ENCODE measurements at places on chromosomes 3 and 15.

GRCh38 chr15:46452297-46452820 is 817.5 kb downstream of the SQOR start:
- DNase-seq = no peak

DNA sequence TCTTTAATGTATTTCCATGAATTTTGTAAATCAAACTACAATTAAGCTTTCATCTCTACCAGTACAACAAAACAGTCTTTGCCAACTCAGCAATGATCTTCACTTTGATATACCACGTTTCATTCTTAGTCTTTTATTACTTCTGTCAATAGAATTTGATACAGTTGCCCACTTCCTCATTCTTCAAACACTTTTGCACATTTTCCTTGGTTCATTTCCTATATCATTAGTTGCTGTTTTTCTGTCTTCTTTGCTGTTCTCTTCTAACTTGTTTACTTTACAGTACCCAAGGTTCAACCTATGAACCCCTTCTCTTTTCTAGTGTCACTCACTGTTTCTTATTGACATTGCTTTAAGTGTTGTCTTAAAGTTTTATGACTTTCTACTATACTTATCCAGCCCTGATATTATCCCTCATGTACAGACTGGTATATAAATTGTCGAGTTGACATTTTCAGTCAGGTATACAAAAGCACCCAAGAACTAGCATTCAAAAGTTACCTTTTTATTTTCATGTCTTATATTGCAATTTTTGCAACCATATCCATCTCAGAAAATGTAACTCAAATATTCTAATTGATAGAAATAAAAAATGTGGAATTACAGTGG is 903.1 kb downstream of the NSUN3 start:
- no peak for DNase-seq

- no peak for DNase-seq
Measured at GRCh38 chr15:84599906-84600305, 903 bp upstream of the ZSCAN2 start.

- no peak for DNase-seq
Measured at GRCh38 chr3:50427217-50427616, 67.9 kb upstream of the TMEM115 start.

GRCh38 chr15:64896371-64897069 is 15.2 kb upstream of the ANKDD1A start:
- no peak for DNase-seq

- no peak for DNase-seq
Measured at GRCh38 chr3:33704891-33705290, 13.2 kb downstream of the CLASP2 start.

DNA sequence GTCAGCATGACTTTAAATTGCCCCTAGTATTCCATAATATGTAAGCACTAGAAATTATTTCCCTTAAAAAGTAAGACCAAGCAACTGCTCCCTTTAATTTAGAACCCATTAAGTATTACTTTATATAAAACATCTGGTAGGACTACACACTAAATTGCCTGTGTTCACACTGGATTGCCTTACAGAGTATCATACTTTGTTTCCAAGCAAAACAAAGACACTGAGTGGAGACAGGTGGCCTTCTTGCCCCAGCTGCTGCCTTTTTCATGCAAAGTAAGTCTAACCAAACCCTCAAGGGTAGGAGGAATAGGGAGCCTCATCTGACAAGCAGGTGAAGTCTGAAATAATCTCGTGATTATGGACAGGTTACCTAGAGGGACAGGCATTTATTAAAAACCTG is 87.3 kb downstream of the PEX5L start:
- no peak for DNase-seq

- peak; percentile 84 for DNase-seq
Measured at GRCh38 chr15:48330855-48331795, at the start of gene DUT. TSS of gene DUT (plus strand) at chr15:48331429. CDS start at chr15:48331516, 87 bp downstream.

GRCh38 chr3:12807601-12808359 is 11.3 kb downstream of the CAND2 start:
- no peak for DNase-seq

GRCh38 chr3:118550122-118550521 is 484.5 kb downstream of the IGSF11 start:
- no peak for DNase-seq

GRCh38 chr3:12004741-12005513 is 739 bp downstream of the SYN2 start:
- DNase-seq = no peak

DNA sequence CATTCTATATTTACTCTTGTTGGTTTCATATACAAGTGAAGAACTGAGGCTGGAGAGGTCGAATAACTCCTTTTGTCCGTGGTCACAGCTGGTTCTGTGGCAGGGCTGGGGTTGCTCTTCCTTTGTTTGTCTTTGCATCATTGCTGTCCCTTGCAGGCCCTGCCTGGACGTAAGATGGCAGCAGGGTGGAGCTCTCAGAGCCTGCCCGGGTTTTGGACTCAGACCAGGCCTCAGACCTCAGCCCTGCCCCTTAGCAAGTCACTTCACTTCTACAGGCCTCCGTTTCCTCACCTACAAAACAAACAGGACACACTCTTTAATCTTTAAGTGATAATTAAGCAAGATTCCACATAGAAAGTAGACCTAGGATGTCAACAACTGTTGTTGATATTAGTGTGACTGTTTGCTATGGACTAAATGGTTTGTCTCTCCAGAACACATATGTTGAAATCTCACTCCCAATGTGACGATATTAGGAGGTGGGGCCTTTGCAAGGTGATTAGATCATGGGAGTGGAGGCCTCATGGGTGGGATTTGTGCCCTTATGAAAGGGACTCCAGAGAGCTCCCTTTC is 65.6 kb upstream of the PLXNA1 start:
- no peak for DNase-seq

DNA sequence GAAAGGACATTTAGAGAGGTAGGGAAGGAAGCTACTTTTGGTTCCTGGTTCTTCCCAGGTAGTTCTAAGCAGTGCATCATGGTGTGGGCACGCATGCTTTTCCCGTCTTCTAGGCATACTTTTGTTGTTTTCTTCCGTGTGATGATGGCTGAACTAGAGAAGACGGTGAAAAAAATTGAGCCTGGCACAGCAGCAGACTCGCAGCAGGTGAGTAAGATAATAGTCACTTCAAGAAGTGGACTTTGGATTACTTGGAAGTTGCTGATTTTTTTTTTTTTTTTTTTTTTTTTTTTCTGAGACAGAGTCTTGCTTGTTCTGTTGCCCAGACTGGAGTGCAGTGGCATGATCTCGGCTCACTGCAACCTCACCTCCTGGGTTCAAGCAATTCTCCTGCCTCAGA is 17.9 kb downstream of the FANCD2OS start:
- no peak for DNase-seq

DNA sequence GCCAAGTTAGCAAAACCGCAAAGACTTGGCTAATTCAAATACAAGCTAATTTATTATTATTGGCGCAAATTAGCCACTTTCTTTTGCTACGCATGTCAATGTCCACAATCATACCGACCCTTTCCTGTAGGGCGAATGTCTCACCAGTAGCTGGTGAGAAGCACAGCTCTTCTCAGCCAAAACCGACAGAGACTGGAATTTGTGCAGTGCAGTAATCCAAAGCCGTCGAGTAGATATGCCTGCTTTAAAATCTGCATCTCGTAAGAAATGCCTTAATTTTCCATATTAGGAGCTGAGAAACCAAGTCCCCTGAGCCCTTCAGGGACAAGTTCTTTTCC is 614 bp upstream of the MINDY2 start:
- DNase-seq = peak; percentile 15

- no peak for DNase-seq
Measured at GRCh38 chr3:176469694-176470205, 727.5 kb downstream of the TBL1XR1 start.

DNA sequence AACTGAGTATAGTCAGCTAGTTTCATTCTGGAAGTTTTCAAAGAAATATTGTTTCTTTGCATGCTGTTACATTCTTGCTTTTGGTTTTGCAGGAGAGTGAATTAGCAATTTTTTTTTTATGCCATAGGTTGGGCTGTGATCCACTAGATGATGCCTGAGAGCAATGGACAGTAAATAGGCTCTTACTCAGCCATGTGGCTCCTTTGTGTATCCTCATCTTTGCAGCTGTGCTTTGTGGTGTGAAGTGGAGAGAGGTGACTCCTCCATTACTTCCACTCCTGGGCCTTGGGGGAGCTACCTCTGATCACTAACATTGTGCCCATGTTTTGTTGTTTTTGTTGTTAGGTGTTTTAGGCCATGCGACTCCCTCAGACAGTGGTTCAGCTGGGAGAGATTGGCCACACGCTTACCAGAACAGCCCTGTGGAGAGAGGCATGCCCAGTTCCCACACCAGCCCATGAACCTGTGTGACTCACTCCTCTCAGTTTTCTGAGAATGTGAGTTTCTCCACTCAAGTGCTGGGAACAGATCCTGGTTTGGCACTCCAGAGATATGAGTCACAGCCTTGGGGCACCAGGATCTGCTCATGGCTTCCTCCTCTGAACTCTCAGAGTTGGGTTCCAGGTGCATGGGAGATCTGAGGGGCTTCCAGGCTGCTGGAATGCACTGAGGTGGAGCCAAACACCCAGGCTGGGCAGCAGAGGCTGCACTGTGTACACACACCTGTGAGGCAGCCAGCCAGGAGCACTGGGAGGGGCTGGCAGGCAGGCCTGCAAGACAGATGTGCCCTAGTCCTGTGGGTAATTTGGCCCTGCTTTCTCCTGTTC is 785.3 kb downstream of the ROBO2 start:
- no peak for DNase-seq

DNA sequence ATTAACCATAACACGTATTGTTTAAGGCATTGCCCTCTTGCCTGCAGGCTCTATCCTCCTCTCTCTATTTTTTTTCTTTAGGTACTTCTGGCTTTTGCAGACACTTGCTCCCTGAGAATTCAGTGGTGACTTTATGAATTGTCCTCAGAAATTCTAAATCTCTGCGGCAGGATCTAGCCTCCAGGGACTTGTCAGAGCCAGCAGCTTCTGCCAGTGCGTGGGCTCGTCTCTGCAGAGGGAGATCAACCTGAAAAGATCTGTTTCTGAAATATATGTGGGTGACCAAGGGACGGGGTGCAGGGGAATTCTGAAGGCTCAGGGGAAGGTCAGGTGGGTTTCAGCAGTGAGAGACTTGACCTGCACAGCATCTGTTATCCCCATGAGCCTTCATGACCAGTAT is 326.1 kb upstream of the LRRFIP2 start:
- no peak for DNase-seq

- no peak for DNase-seq
Measured at GRCh38 chr3:101252945-101253344, 67.4 kb downstream of the IMPG2 start.

DNA sequence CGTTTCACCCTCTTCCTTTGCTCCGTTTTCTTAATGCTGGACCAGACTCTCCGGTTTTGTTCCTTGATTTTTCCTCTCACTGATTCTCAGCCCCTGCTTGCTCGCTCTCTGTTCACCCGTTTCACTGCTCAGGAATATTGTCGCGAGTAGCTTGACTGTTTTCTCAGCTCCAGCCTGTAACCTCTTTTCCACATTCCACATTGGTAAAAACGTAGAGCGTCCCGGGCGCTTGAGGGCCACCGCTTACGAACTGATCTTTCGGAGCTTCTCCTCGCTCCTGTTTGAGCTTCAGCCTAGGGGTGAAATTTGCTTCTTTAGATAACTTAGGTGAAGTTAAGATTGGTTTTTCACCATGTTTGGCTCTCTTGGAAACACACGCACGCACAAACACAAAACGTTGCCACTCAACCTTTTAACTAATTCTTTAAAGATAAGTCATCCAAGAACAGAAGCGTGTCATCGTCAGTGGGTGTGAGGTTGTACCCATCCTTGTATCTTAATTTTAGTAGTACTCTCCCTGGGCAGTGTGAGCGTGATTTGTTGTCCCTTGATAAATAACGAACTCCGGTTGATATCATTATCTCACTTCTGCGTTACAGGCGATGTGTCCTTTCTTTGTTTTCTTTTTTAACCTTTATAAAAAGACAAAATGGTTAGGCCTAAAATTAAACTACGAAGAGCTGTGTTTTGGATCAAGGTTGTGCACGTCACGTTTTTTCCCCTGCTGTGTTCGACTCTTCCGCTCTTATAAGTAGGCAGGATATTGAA is 1.0 kb downstream of the PAK2 start:
- DNase-seq = peak; percentile 37

GRCh38 chr3:151538456-151539393 is 77.9 kb upstream of the IGSF10 start:
- no peak for DNase-seq

DNA sequence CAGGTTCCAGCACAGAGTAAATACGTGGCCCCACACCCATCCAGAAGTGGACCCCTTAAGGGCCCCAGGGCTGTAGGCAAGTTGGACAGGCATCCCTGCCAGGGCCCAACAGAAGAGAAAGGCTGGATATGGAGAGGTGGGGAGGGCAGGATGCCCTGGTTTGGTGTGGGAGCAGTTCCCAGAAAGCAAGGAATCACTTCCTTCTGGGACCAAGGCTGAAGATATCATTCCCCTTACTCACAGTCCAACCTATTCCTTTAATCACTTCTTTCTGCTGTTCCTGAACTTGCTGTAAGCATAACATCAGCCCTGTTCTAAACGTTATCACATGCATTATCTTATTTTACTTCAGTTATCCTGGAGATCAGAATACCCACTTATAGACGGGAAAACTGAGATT is 6.1 kb upstream of the MESP2 start:
- no peak for DNase-seq

GRCh38 chr3:134090031-134090430 is 60.3 kb upstream of the SLCO2A1 start:
- no peak for DNase-seq

DNA sequence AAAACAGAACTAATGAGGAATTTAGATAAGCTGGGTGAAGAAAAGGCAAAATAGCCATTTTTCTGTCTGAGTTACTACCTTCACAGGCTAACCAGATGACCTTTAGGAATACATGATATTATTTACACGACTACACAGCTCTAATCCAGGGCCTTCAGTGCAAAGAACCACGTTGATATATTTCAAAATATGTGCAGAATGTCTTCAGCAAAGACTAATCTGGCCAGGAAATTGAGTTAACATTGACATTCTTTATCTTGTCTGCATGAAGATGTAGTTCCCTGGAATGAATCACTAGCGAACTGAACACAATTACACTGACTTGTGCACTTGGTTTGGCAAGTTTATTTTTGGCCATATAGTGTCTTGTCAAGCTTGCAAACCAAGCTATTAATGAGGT is 41.5 kb downstream of the PDHB start:
- DNase-seq = no peak

- no peak for DNase-seq
Measured at GRCh38 chr3:131995891-131996290, 38.9 kb downstream of the CPNE4 start.

- peak; percentile 24 for DNase-seq
Measured at GRCh38 chr15:68821190-68821840, 620 bp upstream of the ANP32A start.

DNA sequence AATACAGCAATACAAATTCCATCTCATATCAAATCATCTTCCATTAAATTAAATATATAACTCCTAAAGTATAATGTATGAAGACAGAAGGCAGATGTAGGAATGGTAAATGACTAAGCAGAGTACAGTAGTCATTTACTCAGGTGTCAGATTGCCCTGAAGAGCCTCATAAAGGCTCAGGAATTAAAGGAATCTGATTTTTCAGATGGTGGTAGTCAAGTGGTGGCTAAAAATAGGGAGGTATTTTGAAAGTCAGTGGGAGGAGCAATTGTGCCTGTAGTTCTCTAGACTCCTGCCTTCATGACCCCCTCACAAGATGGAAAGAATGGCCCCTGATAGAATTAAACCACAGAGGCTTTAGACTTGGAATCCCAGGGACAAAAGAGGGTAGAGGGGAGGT is 142.7 kb upstream of the SYNPR start:
- DNase-seq = no peak

- DNase-seq = no peak
Measured at GRCh38 chr15:37789881-37790280, 144.6 kb upstream of the TMCO5A start.
